ENCODE measurements at places on chromosomes 1 and 21. TPM values are rescaled to one million over a fixed set of nuclear protein-coding genes. Genes with fewer than 3 reads are reported as not detected.
A peak's percentile ranks its signal among the peaks of the same experiment; 100 is the strongest.

The LCE2A gene
- total RNA-seq = not detected

The GPR37L1 gene
- total RNA-seq = 0.04 TPM

GRCh38 chr1:19122668-19123067 is 87.4 kb downstream of the UBR4 start:
- peak; percentile 68 for DNase-seq

GRCh38 chr1:205273551-205273982 is 45.8 kb downstream of the TMCC2 start:
- peak; percentile 93 for DNase-seq

GRCh38 chr1:200738327-200738948 is at the start of gene CAMSAP2:
TSS of gene CAMSAP2 (plus strand) at chr1:200738893. CDS start at chr1:200739828, 935 bp downstream.
- peak; percentile 96 for DNase-seq

DNA sequence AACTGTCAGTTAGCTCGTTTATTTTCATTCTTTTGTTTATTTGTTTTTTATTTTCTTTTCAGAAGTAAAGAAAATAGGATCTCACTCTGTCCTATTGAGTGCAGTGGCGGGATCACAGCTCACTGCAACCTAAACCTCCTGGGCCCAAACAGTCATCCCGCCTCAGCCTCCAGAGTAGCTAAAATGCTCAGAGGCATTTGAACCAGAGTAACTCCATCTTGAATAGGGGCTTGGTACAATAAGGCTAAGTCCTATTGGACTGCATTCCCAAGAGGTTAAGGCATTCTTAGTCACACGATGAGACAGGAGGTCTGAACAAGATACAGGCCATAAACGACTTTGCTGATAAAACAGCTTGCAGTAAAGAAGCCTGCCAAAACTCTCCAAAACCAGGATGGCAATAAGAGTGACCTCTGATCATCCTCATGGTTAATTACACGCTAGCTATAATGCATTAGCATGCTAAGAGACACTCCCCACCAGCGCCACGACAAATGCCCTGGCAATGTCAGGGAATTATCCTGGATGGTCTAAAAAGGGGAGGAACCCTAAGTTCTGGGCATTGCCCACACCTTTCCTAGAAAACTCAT is 13.1 kb upstream of the COP1 start:
- DNase-seq = no peak

DNA sequence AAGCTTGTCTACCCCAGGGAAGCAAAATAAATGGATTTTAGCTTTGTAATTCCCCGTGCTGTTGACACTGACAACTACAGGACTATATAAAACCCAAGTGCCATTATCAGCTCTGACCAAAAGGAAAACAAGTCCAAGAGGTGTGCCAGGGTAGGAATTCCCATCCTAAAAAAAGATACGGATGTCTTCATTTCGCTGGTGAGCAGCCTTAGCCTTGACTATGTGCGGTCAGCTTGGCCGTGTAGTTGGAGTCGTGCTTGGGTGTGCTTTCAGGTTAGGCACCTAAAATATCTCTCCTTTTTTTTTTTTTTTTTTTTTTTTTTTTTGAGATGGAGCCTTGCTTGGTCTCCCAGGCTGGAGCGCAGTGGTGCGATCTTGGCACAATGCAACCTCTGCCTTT is 28.9 kb upstream of the ACTN2 start:
- DNase-seq = no peak

The MTX1 gene
- total RNA-seq = 152 TPM

DNA sequence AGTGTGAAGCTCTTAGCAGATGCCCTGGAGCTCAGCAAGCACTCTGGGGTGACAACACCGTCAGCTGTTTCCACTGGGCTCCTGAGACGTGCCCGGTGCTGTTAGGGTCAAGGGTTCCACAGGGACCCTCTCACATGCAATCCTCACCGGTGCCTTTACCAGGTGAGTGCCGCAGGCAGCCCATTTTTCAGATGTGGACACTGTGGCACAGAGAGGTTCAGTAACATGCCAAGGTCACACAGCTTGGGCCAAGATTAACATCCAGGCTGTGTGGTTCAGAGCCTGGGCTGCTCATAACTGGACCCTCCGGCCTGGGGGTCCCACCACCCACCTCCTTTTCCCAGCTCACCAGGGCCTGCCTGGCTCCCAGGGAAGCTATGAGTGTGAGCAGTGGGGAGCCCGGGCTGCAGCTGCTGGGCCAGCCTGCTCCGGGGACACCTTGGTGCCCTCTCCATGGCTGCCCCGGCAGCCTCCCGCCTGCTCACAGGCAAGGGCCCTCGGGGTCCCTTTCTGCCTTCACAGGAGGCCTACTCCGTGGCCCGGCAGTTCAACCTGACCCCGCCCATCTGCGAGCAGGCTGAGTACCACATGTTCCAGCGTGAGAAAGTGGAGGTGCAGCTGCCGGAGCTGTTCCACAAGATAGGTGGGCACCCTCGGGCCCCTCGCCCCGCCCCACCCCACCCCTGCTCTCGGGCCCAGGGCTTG is 49.3 kb downstream of the KCNAB2 start:
- no peak for DNase-seq
